Activated CD4-positive, alpha-beta T cell treated with anti-CD3 and anti-CD28 coated beads, Interleukin-2, amount 10 ng/mL, durations not matched to agents 24 days and 14 days (primary cell): ENCODE measurements at places on chromosomes 1 and 21.

DNA sequence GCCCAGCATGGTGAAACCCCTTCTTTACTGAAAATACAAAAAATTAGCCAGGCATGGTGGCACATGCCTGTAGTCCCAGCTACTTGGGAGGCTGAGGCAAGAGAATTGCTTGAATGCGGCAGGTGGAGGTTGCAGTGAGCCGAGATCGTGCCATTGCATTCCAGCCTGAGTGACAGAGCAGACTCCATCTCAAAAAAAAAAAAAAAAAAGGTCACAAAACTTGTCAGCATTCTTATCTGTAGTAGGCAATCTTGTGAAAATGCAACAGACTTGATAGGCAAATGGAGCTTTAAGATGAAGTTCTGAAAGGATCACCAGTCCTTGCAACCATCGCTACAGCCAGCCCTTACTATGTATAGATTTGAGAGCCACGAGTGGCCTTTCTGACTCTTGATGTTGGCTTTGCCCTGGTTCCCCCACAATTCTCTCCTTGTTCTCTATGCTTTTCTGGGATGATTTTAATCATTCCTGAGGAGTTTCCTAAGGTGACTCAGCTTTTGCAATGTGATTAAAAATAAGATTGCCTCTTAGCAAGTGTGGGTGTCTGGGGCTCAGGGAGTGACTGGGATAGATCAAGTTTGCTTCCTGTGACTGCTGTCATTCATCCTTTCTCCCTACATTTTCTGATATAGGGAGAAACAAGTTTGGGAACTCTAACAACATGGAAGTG is 7.1 kb upstream of the MAP1LC3C start:
- DNase-seq, result no peak

- DNase-seq, result no peak
These were observed 1.7 kb downstream of the KIAA2013 start for GRCh38 chr1:11924334-11925195.

- no peak for DNase-seq
These were observed 2.7 kb downstream of the NADK start for GRCh38 chr1:1775327-1776226.

DNA sequence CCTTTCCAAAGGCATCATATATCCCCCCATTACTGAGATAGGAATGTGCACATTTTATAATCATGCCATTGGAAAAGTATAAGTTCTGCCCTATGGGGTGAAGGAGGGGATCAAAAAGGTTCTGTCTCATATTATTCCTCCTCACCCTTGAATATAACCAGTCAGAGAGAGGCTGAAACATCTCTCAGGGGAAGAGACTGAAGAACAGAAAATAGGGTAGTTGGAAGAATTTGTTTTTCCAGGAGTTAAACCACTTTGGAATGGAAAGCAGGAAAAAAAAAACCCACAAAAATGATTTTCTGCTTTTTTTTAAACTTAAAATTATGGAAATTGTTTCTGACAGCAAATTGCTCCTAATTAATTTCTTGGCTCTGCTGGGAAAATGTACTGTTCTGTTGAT is 52.8 kb upstream of the BEND5 start:
- no peak for DNase-seq

DNA sequence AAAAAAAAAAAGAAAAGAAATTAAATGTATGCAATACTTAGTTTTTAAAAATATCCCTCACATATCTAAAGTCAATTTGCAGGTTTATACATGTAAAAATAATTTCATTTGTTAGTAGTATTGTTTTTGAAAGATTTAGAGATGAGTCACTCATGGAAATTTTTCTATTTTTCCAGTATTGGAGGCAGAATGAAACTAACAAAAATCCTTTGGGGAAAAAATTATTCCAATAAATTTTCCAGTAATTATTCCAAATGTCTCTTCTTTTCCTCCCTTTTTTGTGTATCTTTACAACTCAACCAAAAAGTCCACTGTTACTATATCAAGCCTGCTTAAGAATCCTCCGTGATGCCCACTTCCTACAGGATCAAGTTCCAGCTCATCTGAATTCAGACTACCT is 29.9 kb downstream of the MPZL1 start:
- no peak for DNase-seq

GRCh38 chr1:62905309-62905708 is 121.4 kb downstream of the ATG4C start:
- DNase-seq, result no peak

DNA sequence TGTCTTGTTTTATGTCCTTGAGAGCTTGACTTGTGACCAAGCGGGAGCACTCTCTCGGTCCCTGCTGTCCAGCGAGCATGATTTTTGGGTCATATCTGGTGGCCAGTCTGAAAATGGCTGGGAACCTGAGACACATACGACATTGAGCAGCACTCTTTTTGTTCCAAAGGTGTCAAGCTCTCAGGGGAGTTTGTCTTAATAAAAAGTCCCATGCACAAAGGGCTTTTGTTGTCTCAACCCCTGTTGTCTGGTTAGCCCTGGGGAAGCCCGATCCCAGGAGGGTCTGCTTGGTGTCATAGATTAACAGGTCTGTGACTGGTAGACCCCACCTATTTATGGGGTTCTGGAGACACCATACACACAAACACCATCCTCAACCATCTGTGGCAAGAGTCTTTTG is 57.8 kb upstream of the KLHDC7A start:
- no peak for DNase-seq

DNA sequence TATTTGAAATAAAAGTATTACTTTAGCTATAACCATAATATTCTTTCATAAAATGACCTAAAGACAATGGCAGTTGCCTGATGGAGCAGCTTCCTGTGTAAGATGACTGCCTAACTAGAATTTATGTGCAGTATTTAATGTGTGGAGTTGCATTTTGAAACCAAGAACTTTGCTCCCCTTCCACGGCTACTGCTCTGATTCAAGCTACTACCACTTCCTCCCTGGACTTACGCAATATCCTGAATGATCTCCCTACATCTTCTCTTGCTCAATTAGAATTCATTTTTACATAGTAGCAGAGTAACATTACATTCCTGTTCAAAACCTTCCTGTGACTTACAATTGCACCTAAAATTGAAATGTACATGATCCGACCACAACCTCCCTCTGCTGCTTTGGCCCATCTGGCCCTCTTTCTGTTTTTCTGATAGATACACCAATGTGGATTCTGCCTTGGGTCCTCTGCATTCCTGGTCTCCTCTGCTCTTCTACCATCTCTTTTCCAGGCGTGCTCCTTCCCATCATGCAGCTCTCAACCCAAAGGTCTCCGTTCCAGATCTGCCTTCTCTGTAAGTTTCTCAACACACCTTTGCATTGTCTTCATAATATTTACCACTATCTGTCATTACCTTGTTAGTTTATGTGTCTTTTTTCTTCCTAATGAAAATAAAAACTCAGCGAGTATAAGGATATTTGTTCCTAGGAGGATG is 47.4 kb upstream of the USP25 start:
- no peak for DNase-seq

GRCh38 chr1:31249854-31250253 is 10.2 kb upstream of the NKAIN1 start:
- DNase-seq, result no peak

GRCh38 chr1:68814067-68814466 is 317.2 kb upstream of the DEPDC1 start:
- no peak for DNase-seq

DNA sequence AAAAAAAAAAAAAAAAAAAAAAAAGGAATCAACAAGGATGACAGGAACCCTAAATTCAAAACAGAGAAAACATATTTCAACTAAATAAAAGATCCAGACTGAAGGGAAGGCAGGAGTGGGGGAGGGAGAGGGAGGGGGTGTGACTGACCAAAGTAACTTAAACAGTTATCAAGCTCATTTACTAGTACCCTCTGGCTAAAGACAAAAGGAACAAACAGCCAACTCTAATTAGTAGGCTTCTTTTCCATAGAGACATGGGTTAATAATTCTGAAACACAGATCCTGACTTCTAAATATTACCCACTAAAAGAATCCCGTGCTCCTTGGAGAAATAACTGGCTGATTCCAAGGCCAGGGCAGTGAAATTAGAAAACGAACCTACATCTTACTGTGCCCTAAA is 23.8 kb downstream of the USP48 start:
- no peak for DNase-seq

DNA sequence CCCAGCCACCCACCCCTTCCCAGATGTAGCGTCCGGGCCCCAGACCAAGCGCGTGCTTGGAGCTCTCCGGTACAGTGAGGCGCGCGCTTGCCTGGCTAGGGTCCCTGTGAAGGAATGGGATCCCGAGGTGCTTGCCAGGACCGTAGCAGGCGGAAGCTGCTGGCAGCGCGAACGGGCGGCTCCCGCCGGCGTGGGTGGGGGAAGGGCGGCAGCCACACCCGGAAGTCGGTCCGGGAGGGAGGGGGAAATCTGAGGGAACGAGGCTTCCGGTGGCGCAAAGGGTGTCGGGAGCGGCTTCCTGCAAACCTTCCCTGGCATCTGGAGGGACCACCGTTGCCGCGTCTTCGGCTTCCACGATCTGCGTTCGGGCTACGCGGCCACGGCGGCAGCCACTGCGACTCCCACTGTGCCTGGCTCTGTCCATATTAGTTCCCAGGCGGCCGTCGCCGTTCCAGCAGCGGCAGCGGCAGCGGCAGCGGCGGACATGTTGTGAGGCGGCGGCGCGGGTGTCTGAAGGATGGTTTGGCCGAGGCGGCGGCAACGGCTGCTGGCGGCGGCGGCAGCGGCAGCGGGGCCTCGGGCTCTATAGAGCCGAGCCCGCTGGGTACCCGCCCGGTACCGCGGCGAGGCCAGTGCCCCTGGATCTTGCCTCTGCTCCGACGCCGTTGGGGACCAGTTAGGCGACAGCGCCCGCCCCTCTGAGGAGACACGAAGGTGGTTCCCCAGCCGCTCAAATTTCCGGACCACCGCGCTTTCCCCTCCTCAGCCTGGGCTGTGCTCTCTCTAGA is at the start of gene DR1:
TSS of gene DR1 (plus strand) at position 275 of the 788 bp plus-strand sequence. CDS start 739 bp downstream, outside the sequence.
- DNase-seq, result peak; percentile 98

- no peak for DNase-seq
These were observed 37.2 kb upstream of the DDAH1 start for GRCh38 chr1:85502171-85502570.

DNA sequence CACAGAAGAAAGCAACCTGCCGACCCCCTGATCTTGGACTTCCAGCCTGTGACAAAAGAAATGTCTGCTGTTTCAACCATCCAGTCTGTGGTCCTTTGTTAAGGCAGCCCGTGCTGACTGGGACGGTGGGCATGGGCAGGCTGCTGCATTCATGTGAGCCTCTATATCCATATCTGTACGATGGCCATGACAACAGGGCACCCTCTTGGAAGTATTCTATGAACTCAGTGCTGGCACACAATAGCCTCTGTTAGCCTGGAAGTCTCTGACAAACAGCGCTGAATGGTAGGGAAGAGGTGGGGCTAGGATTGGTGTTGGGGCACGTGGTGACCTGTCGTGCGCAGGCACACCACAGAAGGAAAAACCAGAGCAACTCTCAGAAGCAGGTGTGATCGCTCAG is 30.4 kb downstream of the SPATA21 start:
- no peak for DNase-seq

DNA sequence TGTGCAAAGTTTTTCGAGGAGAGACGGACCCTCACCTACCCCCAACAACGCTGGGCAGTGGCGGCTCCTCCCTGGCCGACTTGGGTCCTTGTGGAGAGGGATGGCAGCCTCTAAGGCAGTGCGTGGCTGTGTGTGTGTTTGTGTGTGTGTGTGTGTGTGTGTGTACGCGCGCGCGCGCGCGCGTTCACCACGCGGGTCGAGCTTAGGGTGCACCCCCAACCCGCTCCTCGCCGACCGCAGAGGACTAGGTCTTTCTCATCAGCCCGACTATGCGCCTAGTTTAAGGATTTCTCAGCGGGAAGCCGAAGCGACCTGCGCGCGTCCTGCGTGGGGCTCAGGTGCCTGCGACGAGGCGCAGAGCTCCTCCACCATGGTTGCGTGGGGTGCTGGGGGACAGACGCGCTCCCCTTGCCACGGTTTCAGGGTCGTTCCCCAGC is 940 bp downstream of the SOX13 start:
- DNase-seq, result no peak

DNA sequence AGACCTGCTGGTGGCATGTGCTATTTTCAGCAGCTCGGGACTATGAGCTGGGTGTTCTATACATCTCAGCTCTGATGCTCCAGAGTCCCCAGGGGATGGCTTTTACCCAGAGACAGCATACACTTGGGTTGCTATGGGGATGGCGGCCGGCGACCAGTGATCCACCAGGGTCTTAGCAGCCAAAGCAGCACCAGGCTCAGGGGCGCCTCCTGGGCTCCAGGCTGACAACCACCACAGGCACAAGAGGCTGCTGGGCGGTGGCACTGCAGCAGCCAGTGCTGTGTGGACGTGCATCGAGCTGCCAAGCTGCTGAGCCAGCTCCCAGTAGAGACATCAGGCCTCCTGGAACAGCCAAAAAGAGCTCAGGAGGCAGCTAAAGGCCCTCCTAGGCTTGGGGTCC is 37.6 kb upstream of the CLSTN1 start:
- no peak for DNase-seq

DNA sequence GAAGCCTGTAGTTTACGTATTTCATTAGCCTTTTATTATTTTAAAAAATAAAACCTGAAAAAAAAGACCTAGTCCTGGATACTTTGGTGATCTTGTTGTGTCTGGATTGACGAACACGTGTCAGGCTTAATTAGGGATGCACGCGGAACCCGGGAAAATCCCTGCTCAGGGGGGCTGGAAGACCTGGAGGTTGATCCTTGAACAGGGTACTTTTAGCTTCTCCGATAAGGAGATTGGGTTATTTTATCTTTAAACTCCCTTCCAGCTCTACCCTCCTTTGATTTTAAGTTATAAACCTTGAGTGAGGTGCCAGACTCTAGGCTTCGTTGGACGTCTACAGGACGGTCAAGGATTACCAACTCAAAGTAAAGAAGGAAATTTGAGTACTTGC is 552 bp upstream of the ZNF691 start:
- no peak for DNase-seq

DNA sequence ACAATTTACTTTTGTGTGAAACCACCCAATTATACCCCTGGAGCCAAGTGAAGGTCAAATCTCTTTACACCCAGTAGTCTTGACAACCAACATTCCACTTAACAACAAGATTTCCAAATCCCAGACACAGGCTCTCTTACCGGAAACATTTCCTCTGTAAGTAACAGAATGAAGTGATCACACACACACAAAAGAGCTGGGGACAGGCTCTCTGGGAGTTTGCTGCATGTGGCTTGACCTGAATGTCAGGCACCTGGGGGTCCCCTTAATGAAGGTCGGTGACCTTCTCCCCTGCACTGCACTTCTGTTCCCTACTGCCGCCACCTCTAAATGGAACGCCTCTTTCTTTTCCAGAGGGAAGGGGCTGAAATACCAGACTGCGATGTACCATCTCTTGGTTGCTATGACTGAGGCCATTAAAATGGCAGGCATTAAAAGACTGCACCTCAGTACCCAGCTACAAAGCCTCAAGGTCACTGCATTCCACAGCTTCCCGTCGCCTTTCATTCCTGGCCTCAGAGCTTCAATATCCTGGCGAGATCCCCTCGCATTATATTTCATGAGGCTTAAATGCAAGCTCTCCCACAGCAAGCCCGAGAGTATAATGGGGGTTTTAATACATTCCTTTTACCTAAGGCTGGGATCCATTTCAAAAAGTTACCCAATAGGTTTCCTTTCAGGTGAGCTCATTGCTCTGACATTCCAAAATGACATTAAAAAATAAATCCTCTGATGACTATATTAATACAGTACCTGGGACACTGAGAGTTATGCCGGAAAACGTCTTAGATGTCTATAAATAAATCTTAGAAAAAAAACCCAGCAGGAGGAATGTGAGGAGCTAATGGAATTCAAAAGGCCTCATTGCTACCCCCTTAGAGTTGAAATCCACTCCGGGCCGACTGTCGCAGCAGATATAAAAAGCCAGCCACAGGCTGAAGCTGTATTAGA is 90.9 kb upstream of the DIRAS3 start:
- no peak for DNase-seq

GRCh38 chr1:72324451-72324850 is 42.1 kb upstream of the NEGR1 start:
- DNase-seq, result no peak

- DNase-seq, result no peak
These were observed 70.4 kb downstream of the SPSB1 start for GRCh38 chr1:9363061-9363471.
